ENCODE measurements at places on chromosomes 7 and 10. TPM values are rescaled to one million over a fixed set of nuclear protein-coding genes. Genes with fewer than 3 reads are reported as not detected.

CHCHD3 gene
- 84.5 TPM for total RNA-seq

WNT16 gene
- 0.31 TPM for total RNA-seq

TMEM140 gene
- total RNA-seq: not detected

TMEM225B gene
- not detected for total RNA-seq

PALD1 gene
- total RNA-seq: 10.3 TPM
